ENCODE measurements at places on chromosomes 2 and 18. TPM values are rescaled to one million over a fixed set of nuclear protein-coding genes. Genes with fewer than 3 reads are reported as not detected.

DNA sequence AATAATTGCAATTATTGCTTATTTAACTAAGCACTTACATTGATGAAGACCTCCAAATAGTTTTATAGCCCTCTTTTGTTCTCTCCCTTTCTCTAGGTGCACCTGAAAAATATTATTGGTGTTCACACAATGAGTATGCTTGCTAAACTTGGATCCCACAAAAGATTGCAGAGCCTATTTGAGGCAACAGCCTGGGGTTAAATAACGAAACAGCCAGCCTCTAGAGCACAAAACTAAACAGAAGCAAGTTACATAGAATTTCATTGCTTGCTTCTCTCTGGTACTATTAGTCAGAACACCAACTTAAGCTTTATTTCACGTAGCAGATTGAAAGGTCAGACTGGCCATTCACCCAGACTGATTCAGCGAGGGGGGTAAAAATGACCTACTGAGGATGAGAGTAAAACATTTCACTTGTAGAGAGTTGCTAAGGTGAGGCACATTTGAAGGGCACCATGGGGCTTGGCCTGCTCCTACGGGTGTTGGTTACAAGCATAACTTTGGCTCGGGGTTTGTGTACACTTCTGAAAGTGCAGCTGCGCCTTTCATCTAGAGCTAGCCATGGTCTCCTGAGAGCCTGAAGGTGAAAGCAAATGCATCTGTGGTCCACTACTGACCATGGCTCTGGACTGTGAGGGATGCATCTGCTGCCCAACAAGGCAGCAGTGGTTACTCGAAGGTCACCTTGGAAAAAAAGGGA, 225.1 kb upstream of the LRRTM1 start:
- H3K4me1 ChIP-seq: no peaks in the 10 kb centered on the region
- no peak overlapping the region for H3K27ac ChIP-seq
- no peak overlapping the region for H3K4me3 ChIP-seq
- H3K36me3 ChIP-seq: no peaks in the 10 kb centered on the region

DNA sequence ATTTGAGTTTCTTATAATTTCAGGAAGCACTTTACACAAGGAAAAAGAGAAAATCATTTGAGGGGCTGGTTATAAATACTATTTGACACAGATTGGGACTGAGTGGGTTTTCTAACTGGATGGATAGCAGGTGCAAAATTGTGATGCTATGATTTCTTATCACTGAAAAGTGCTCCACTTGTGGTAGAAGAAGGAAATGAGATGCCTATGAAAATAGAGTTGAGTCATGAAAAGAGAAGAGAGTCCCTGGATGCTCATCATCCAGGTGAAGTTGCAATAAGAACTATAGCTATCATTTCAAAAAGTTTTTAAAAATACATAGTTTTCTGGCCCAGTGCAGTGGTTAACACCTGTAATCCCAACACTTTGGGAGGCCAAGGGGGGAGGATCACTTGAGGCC, 39.4 kb upstream of the NFE2L2 start:
- no peak for DNase-seq
- H3K27me3 ChIP-seq: no peaks in the 10 kb centered on the region

The MORN2 gene
- total RNA-seq: 5.9 TPM

DNA sequence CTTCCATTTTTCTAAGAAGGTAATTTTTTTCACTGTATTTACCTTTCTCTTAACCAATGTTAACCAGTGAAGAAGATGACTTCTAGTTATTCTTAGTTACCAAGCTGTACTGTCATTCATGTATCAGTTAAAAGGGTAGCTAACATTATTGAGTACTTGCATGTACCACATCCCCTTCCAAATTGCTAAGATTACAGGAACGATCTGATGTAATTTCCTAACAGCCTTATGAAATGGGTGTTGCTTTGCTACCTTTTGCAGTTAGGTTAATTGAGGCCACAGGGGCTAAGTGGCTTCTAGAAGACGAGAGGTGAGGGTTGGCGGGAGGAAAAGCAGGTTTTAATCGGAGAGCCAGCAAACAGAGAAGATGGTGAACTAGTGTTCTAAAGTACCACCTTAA, 1.8 kb upstream of the SULT6B1 start:
- no peak overlapping the region for H3K27ac ChIP-seq
- H3K4me3 ChIP-seq: no peak overlapping the region
- H3K4me1 ChIP-seq: peaks cover 10% of the 10 kb centered on the region
- no peaks in the 10 kb centered on the region for H3K36me3 ChIP-seq
- no peak for DNase-seq

DNA sequence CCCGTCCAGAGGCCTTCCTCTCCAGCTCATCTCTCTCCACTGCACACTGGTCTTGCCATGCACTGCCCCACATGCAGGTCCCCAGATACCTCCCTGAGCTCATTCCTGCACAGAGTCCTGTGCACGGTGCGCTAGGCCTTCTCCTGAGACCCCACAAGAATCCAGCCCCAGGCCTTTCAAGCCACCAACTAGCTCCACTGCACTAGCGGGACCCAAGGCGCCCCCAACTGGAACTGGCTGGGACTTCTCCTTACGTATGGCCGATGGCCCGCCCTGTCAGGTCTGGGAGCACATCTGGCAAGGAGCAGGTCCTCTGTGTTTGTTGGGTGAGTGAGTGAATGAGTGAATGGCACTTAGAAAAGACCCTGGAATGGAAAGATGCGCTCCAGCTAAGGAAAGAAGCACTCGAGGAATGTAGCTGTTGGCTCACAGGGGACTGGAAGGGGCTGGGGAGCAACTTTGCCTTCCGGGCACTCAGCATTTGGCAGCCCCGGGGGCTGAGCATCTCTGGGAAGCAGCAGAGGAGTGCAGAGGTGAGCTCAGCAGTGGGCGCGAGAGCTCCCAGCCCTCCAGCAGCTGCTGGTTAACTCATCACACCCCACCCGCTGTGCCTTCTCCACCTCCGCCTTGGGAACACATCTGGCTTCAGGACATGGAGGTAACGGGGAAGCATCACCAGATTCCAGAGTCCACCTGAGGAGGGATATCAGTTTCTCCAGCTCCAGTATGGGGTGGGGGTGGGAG, 223.1 kb downstream of the GLI2 start:
- H3K4me1 ChIP-seq: no peaks in the 10 kb centered on the region
- no peaks in the 10 kb centered on the region for H3K36me3 ChIP-seq
- H3K4me3 ChIP-seq: no peak overlapping the region
- no peaks in the 10 kb centered on the region for H3K27me3 ChIP-seq
- H3K27ac ChIP-seq: no peak overlapping the region

- H3K4me1 ChIP-seq: no peaks in the 10 kb centered on the region
- no peak overlapping the region for H3K4me3 ChIP-seq
- no peaks in the 10 kb centered on the region for H3K27me3 ChIP-seq
Measured at GRCh38 chr2:83221258-83221657, 1237.8 kb downstream of the SUCLG1 start.

DNA sequence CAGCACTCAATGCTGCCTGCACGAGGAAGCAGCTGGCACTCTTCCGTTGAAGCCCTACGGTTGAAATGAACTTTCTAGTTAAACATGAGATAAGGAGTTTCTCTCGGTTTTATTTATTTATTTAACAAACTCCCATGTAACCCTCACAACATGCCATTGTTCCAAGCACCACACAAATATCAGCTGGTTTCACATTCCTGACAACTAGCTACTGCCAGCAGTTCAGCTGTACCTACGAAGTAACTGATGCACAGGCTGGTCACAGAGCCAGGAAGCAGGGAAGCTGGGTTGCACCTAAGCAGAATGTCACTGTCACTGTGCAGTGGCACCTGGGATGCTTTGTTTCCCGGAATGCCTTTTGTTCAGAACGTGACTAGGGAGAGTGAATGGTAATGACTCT, 18.1 kb downstream of the TIMM21 start:
- H3K27ac ChIP-seq: no peak overlapping the region
- H3K27me3 ChIP-seq: peaks cover 8% of the 10 kb centered on the region

The AMER3 gene
- total RNA-seq: not detected

GRCh38 chr2:54899576-54900200, 150.6 kb downstream of the RTN4 start:
- no peak for DNase-seq
- no peaks in the 10 kb centered on the region for H3K36me3 ChIP-seq
- H3K4me1 ChIP-seq: peaks cover 28% of the 10 kb centered on the region
- no peak overlapping the region for H3K4me3 ChIP-seq
- no peaks in the 10 kb centered on the region for H3K27me3 ChIP-seq
- no peak overlapping the region for H3K27ac ChIP-seq

The CRIM1 gene
- total RNA-seq: 19.0 TPM

DNA sequence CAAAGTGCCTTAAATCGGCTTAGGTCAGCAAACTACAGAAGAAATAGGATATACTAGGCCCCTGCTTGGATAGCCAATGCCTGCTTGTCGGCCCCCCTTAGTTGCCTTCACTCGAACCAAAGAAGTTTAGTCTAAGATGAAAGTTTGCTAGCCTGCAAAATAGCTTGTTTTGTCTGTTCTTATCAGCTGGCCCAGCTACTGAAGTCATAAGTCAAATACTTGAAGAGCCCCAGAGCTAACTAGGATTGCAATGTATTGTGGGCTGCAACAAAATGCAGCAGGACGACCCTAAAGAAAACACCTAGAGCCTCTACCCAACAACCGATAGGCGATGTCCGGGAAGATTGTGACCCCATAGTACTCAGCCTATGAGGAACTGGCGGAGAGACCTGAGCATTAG, 183.5 kb upstream of the HS6ST1 start:
- H3K27me3 ChIP-seq: no peaks in the 10 kb centered on the region
- H3K4me3 ChIP-seq: no peak overlapping the region
- H3K36me3 ChIP-seq: no peaks in the 10 kb centered on the region
- no peak for DNase-seq
- H3K4me1 ChIP-seq: no peaks in the 10 kb centered on the region

GRCh38 chr2:19158211-19158610, 200.2 kb downstream of the OSR1 start:
- H3K36me3 ChIP-seq: no peaks in the 10 kb centered on the region
- H3K4me3 ChIP-seq: no peak overlapping the region
- H3K27me3 ChIP-seq: no peaks in the 10 kb centered on the region
- H3K4me1 ChIP-seq: no peaks in the 10 kb centered on the region

DNA sequence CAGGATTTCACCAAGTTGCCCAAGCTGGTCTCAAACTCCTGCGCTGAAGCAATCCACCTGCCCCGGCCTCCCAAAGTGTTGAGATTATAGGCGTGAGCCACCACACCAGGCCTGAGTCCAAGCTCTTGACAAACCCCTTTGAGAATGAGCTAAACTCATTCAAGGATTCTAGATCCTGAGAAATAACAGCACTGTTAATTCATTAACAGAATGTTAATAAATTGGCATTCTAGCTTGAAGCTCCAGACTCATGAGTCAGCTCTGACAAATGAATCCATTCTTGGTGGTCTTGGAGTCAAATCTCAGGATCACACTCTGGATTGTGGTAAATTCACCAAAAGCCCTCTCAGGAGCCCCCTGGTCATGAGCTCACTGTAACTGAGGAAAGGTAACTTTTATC, 1.8 kb downstream of the NARS1 start:
- peak overlapping the region; percentile 92 for H3K4me3 ChIP-seq
- H3K27ac ChIP-seq: no peak overlapping the region
- H3K27me3 ChIP-seq: no peaks in the 10 kb centered on the region
- peaks cover 26% of the 10 kb centered on the region for H3K4me1 ChIP-seq

DNA sequence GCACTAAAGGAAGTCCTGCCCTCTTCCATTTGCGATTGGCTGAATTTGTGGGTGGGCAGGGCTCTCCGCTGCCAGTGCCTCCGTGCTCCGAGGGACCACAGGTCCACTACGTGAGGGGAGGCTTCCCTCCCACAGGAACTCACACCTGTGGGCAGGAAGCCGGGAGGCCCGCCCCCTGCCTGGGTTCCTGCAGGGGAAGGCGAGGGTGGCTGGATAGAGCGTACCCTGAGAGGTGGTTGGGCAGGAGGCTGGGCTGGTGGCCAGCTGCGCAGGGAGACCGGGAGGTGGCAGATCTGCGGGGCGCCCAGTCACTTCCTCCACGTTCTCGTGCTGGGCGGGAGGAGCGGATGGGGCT, 47.0 kb upstream of the PTH2R start:
- peaks cover 6% of the 10 kb centered on the region for H3K27me3 ChIP-seq
- H3K4me3 ChIP-seq: no peak overlapping the region
- no peak overlapping the region for H3K27ac ChIP-seq
- DNase-seq: peak; percentile 60

- DNase-seq: no peak
- no peaks in the 10 kb centered on the region for H3K4me1 ChIP-seq
- H3K36me3 ChIP-seq: no peaks in the 10 kb centered on the region
- no peak overlapping the region for H3K27ac ChIP-seq
- no peaks in the 10 kb centered on the region for H3K27me3 ChIP-seq
- H3K4me3 ChIP-seq: no peak overlapping the region
Measured at GRCh38 chr2:239669899-239670460, 269.2 kb upstream of the HDAC4 start.

DNA sequence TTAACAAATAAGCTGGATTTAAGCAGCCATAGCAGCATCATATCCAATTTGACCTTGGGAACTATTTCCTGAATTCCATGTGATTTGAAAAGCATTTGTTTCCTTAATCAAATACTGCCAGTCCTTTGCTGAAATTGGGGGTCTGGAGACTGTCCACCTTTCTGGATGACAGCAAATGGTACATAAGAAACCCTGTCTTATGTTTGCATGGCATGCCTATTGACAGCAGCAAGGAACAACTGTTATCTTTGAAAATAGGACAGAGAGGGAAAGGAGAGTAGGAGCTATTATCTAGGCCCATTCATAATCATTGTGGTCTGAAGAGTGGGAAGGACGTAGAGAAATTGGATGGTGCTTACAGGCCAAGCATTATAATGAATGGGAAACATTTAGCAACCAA, 129.2 kb upstream of the CTNNA2 start:
- H3K27ac ChIP-seq: no peak overlapping the region
- no peak overlapping the region for H3K4me3 ChIP-seq
- DNase-seq: no peak
- no peaks in the 10 kb centered on the region for H3K36me3 ChIP-seq

GRCh38 chr18:79979843-79980242, 8.5 kb downstream of the TXNL4A start:
- peaks cover 39% of the 10 kb centered on the region for H3K36me3 ChIP-seq
- no peak for DNase-seq
- no peak overlapping the region for H3K27ac ChIP-seq
- peaks cover 41% of the 10 kb centered on the region for H3K4me1 ChIP-seq
- H3K27me3 ChIP-seq: no peaks in the 10 kb centered on the region
- no peak overlapping the region for H3K4me3 ChIP-seq

Measured in activated CD4-positive, alpha-beta T cell treated with anti-CD3 and anti-CD28 coated beads, Interleukin-2, amount 10 ng/mL, durations not matched to agents 24 days and 14 days (primary cell).